ENCODE measurements at places on chromosomes 4 and X. TPM values are rescaled to one million over a fixed set of nuclear protein-coding genes. Genes with fewer than 3 reads are reported as not detected.

GRCh38 chr4:34720571-34720970 lies 1523.7 kb downstream of the ARAP2 start:
- no peak for DNase-seq

DNA sequence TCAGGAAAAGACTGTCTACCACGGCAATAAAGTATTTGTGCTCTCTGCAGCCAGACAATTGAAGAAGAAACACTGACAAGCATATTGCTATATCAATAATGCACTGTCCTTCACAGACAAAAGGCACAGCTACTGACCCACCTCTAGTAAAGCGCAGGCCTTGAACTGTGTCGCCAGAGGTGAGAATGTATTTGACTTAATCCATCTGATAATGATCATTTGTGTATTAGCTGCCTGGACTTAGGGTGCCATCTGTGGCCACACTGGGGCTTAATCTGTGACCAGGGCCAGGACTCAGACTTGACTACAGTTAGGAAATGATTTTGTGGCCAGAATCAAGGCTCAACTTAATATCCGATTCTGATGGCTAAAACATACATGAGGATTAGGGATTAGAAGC lies 260.4 kb downstream of the SMARCA1 start:
- DNase-seq = no peak

GRCh38 chr4:77413766-77414165 lies 191.9 kb upstream of the CXCL13 start:
- no peak for DNase-seq

Gene ADH4
- total RNA-seq = not detected

Gene SMIM31
- not detected for total RNA-seq

GRCh38 chrX:74925225-74926088 lies at the start of gene NEXMIF:
Gene NEXMIF, minus strand, starts transcription at chrX:74925452.
- no peak for DNase-seq

GRCh38 chr4:1989533-1990347 lies 19.0 kb downstream of the NELFA start:
- DNase-seq = no peak

Gene ATOH1
- not detected for total RNA-seq

DNA sequence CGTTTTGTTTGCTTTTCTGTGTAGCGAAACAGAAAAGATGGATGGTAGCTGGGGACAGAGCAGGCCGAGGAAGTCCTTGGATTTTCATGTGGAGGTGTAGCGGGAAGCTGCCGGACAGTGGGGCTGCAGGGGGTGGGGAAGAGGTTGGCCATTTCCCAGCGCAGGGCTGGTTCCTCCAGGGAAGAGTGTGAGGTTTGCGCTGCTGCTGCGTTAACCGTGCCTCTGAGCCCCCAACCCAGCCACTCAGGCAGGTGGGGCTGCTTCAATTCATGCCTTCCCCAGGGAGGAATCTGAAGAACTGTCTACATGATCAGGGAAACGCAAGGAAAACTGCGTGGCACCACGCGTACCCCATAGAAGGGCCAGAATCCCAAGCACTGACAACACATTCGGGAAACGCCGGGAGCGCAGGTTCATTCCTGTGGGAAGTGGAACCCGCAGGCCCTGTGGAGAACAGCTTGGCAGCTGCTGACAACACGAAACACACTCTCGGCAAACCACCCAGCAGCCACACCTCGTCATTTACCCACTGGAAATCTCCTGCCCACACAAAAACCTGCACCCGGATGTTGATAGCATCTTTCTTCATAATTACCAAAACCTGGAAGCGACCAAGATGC lies 57.7 kb downstream of the PCGF3 start:
- no peak for DNase-seq

GRCh38 chrX:41301438-41301824 lies 32.5 kb upstream of the DDX3X start:
- no peak for DNase-seq

Gene GPC3
- not detected for total RNA-seq

DNA sequence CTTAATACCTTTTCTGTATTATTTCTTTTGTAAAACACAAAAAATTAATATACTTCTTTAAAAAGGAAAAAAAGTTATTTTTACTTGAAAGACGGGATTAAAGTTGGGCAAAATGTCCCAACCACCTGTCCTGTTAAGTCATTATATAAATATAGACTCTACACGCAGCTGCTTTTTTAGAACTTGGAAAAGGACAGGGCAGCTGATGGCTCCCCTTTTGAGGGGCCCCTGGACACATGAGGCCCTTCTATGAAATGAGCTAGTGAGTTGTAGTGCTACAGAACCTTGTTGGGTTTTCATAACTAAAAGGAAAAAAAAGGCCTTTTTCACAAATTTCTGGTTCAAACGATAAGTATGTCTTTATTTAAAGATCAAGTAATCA lies 600 bp upstream of the BEX2 start:
- DNase-seq = no peak

DNA sequence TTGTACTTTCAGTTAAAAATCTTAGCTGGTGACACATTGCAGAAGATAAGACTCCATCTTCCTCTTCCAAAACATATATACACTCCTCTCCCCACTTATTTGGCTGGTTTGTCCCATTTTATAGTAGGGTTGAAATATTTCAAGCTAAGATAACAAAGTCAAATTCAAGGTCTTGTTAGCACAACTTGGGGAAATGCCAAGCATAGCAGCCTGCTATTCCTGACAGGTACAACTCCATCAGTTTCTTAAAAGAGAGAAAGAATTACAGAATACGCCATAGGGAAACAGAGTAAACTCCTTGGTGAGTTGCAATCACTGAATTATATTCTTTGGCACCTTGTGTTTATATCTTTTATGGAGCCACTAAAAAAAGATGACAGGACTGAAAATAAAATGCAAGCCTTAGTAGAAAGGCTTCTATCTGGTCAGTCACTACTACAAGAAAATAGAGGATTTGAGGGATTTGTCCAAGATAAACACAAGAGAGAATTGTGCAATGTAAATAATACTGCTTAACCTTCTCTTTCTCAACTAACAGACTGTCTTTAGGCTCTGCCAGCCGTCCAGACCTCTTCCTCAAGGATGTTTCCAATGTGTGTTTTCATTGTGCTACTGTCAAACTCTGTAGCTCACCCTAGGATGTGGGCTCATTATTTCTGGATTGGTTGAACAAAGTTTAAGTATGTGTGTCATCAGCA lies 170.3 kb downstream of the VEGFC start:
- no peak for DNase-seq

GRCh38 chr4:189513421-189513820 lies 427.3 kb upstream of the FRG1 start:
- DNase-seq = no peak

DNA sequence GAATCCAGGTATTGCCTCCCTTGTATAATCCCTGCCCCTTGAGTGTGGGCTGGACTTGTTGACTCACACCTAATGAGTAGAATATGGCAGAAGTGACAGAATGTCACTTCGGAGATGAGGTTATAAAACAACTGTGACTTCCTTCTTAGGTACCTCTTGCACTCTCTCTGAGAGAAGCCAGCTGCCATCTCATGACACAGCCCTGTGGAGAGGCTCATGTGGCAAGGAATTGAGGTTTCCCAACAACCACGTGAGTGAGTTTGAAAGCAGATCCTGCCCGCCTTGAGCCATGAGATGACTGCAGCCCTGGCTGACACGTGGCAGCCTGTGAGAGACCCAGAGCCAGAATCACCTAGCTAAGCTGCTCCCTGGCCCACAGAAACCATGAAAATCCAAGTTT lies 13.5 kb downstream of the ASB11 start:
- no peak for DNase-seq

GRCh38 chrX:8141896-8142295 lies 29.2 kb downstream of the VCX2 start:
- DNase-seq = no peak

DNA sequence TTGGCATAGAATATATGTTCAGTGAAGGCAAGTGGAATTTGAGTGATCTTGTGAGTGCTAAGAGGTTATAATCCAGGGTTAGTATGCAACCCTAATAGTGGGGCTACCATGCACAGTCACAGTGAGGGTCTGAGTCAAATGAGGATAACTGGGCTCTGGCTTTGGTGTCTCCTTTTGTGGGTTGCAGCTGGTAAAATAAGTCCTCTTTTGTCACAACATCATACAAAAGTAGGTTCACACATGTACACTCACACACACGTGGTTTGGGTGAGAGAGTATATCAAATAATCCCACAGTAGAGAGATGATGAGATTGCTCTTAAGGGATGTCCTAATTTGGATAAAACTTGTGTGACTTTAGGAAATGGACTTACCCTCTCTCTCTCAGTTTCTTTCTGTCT lies 79.6 kb upstream of the EOLA2 start:
- DNase-seq = no peak

DNA sequence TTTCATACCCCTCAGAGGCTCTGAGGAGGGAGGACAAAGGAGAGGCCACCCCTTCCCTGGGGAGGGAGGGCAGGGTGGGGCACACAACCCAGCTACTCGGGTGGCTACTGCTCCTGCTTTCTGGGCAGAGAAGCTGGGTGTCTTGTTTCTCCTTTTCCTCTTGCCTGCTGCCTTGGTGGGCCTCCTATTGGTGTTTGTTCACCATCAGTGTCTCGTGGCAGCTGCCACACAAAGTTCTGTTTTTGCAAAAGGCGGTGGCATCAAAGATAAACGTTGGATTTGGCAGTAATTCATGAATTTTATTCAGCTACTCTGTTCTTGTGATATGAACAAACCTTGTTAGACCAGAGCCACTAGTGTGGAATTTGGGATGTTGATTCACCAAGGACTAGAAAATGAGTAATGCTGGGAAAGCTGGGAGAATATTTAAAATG lies 153.0 kb upstream of the SCML1 start:
- no peak for DNase-seq

- DNase-seq = no peak
These were observed 101.1 kb downstream of the CHIC2 start for GRCh38 chr4:53963336-53963735.

Gene PCDH7
- total RNA-seq = 3.1 TPM

Gene C4orf36
- not detected for total RNA-seq

Gene SCFD2
- 13.9 TPM for total RNA-seq

GRCh38 chr4:163548481-163549243 lies 54.2 kb downstream of the TMA16 start:
- DNase-seq = peak; percentile 50

DNA sequence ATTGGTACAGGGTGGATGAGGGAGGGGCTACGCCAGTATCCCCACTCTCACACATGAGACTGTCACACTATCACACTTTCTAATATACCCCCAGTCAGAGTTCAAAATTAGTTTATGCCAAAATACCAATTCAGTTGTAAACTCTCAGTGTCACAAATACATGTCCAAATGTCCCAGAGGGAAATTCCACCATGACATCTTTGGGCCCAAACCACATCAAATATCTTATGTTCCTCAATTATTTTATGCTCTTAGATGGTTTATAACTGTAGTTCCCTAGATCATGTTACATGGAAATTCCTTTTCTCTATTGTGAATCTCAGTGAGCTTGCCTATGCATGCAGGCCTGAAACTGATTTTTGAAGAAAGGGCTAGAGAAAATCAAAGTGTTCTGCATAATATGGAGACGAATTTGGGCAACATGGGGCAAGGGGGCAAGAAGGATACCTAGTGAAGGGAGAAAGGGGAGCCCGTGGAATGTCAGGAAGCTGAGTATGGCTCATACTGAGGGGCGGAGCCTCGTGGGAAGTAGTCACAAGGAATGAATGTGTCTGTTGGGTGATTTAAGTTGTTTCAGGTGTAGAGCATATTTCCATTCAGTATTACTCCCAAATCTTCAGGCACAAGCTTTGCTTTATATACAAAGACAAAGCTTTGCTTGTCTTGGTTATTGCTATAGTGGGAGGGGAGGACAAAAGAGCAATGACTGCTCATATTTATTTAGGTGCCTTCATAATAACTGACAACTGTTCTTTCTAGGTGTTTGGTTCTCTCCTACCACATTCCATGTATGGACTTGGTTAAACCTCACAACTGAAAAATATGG lies 40.8 kb downstream of the CLNK start:
- no peak for DNase-seq

- no peak for DNase-seq
These were observed 787.4 kb upstream of the GALNTL6 start for GRCh38 chr4:171025776-171026175.

- DNase-seq = no peak
These were observed 280.9 kb upstream of the RPS6KA3 start for GRCh38 chrX:20547611-20548051.

DNA sequence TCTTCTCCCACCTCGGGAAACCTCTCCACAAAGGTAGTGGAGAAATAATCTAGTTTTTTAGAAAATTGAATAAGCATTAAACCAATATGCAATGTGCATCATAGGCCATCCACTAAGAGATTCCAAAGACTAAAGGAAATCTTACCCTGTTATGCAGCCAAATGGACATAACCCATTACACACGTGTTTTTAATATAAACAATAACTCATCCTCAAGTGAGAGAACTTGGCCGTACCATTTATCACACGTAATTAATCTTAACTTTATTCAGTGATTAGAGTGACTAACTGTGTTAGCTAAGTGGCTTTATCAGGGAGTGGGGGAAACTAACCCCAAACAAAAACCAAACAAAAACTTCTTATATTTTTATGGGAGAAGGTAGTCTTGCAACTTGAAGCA lies 57.8 kb downstream of the AFM start:
- no peak for DNase-seq

GRCh38 chrX:105451401-105451800 lies 230.9 kb upstream of the TEX13A start:
- DNase-seq = no peak

DNA sequence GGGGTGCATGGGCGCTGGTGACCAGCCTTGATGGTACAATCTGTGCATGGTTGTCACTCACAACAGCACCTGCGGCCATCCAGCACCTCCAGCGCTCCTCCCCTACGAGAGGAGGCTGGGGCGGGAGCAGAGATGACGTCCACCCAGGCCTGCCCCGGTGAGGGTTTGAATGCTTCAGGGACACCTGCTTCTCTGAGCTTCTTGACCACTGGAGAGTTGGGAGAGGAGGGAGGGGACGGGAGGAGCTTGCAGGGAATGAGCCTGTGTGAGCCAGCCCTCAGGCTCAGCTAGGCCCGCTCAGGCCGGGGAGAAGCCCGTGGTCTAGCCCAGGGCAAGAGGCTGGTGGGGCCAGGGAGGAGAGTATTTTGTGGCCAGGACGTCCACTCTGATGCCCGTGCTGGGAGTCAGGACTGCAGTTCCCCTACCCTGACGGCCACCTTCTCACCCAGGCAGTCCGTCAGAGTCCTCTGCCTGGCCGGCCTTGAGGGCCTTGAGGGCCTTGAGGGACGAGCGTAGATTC lies 59.2 kb downstream of the CPZ start:
- DNase-seq = no peak

Gene FHIP1A
- total RNA-seq = 1.3 TPM

GRCh38 chr4:165199722-165200121 lies 7.6 kb upstream of the KLHL2 start:
- no peak for DNase-seq

GRCh38 chr4:91222014-91222413 lies 1081.8 kb upstream of the GRID2 start:
- DNase-seq = no peak

- DNase-seq = no peak
These were observed 13.9 kb upstream of the PLAC8 start for GRCh38 chr4:83128240-83128929.

Gene ZNF711
- 1.4 TPM for total RNA-seq

GRCh38 chr4:88998891-88999290 lies 58.1 kb downstream of the FAM13A start:
- DNase-seq = no peak
